ENCODE measurements at places on chromosomes 5 and 9.

DNA sequence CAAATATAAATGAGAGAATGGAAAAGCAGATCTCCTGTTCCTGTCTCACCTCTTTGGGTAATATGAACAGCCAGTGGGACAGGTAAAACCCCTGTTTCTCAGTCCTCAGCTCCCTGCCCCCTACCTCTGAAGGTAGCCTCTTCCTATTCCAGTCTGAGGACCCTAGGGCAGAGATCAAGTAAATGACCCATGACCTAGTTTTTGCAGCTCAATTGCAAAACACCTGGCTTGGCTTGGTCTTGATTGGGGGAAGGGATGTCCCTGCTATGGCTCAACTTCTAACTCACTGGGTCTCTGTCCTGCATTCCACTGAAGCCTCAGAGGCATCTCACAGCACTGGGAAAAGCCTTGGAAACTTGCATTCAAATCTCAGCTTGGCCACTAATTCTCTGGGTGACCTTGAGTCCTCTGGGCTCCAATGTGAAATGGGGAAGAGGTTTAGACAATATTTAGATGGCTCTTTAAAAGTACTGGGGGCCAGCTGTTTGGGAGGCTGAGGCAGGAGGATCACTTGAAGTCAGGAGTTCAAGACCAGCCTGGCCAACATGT, 1.6 kb upstream of the GALT start:
- no peak for DNase-seq

DNA sequence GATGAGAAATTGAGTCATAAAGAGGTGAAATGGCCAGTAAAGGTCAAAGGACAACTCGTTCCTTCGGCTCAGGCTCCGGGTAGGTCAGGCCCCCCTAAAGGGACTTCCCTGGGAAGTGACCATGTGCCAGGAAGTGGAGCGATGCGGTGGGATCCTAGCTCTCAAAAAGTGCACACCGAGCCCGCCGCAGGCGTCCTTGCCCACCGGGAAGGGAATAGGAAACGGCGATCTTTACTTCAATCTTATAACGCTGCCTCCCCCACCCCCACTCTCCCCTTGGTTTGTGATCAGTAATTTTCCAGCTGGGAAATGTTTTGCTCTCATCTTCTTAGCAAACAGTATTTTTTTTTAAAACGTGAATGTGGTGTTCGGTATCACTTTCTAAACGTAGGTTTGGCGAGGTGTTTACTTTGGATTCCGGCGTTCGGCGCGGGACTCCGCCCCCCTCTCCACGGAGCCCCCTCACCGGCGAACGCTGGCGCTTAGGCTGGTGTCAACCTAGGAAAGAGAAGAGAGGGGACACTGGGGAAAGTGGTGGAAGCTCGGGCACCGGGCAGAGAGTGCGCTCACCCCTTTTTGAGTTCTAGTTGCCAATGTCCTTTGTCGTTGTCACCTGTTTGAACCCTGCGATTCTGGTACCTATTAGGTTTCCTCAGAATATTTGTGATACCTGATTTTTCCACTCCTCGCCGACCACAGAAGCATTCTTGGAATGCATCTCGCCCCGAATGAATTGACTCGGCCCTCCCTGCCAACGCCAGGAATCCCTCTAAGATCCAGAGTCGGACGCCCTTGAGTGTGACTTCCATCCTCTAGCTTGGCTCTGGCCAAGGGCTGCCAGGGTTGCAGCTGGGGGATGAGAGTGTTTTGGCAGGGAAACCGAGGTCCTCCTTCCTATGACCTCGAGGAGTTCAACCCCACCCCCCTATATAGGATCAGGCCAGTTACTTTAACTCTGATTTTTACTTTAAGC, 1.8 kb upstream of the KLF4 start:
- DNase-seq = no peak

DNA sequence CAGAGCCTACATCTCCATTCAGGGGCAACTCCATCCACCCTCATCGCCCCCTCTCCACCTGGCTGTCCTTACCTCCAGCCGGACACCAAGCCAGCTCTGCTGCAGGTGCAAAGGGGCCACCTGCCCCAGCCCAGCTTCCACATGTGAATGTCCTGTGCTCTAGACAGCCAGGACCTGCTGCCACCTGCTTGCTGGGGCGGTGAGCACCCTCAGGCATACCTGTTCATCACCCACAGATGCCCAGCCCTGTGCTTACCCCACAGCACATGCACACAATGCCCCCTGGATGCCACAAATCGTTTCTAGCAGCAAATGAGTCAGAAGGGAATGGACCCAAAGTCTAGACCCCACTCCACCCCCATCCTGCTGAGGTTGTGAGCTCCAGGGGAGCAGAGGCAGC, 13.3 kb upstream of the NKD2 start:
- no peak for DNase-seq

DNA sequence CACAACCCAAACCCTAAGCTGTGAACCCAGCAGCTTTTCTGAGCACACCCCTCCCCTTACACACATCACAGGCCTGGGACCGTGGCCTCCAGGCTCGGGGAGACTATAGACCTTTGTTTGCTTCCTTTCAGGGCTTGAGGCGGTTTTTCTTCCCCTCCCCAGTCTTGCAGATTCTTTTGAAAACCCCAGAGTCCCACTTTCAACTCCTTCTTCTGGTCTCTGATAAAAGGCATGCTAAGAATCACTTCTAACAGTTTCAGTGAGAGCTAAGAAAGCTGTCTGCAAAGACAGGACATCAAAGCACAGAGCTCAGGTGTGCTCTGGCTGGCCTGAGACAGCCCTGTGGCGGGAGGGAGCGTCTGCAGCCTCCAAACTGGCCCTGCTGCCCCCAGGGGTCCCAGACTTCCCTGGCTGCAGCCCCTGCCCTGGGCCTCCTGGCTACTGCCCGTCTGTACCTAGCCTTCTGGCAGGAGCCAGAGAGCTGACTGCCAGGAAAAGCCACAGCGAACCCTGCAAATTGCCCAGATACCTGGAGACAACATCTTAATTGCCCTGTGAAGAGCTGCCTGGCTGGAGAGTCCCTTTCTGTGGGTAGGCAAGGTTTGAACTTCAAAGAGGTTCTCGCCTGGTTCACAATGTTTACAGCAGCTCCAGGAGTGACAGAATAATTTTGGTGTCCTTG, 138.9 kb downstream of the GADD45G start:
- DNase-seq = peak; percentile 73

GRCh38 chr5:40916226-40916625, 6.9 kb downstream of the C7 start:
- no peak for DNase-seq

GRCh38 chr9:20289423-20290010, 332.8 kb downstream of the MLLT3 start:
- DNase-seq = no peak

DNA sequence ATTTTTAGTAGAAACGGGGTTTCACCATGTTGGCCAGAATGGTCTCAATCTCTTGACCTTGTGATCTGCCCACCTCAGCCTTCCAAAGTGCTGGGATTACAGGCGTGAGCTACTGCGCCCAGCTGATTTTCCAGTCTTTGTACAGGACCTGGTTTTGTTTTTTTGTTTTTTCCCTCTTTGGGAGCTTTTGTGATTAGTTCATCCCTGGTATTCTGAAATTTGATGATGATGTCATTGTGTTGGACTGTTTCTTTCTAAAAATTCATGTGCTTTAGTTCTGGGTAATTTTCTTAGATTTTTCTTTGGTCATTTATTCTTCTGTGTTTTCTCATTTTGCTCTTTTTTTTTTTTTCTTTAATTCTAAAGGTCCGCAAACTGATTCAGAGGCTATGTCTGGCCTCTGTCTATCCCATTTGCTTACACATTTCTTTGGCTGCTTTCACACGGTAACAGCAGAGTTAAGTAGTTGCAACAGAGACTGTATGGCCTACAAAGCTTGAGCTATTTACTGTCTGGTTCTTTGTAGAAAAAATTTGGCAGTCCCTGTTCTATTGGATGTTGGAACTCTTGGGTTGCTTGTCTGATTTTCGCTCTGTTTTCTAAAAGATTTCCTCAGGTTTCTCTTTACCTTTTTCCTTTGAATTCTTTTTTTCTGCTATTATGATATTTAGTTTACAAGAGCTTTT, 24.8 kb downstream of the STX17 start:
- no peak for DNase-seq

DNA sequence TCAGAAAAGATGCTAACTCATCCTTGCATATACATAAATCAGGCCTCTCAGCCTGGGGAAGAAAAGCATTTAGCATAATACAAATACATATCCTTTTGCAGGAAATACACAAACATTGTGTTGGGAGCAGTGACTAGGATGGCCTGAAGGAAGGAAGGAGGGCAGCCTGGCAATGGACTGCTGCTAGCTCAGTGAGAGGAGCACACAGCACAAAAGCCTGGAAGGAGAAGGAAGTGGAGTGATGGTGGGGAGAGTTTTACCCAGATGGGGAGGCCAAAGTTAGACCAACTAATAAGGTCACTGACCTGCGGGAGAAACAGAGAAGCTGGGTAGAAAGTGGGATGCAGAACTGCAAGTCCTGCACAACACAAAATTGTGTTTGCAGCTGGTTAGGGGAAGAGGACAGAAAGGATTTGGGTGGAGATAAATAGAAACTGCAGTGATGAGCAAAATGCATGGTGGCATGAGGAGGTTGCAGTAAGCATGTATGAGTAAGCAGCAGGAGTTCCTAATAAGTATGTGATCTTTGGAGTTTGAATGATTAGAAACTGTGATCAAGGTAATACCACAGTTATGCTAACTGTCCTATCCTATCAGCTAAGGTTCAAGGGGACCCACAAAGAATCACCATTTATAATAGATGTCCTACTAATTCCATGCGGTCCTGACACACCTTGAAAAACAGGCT, 39.5 kb downstream of the SEMA6A start:
- no peak for DNase-seq

- DNase-seq = no peak
Measured at GRCh38 chr9:109121232-109121796, 1.6 kb upstream of the TMEM245 start.

- DNase-seq = no peak
Measured at GRCh38 chr9:136083558-136084062, 11.5 kb downstream of the NACC2 start.

DNA sequence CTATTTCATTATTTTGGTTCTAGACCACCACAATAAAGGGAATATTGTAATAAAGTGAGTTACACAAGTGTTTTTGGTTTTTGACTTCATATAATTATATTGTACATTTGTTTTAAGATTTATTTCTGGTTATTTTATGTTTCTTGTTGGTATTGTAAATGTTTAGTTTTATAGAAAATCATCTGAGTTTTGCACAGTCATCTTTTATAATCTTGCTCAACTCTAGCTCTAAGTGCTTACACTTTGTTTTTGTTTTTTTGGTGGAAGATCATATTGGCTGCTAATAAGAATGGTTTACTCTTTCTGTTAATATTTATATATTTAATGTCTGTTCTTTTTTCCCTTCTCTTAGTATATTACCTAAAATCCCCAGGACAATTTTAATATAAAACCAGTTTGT, 135.0 kb downstream of the CNTLN start:
- no peak for DNase-seq

DNA sequence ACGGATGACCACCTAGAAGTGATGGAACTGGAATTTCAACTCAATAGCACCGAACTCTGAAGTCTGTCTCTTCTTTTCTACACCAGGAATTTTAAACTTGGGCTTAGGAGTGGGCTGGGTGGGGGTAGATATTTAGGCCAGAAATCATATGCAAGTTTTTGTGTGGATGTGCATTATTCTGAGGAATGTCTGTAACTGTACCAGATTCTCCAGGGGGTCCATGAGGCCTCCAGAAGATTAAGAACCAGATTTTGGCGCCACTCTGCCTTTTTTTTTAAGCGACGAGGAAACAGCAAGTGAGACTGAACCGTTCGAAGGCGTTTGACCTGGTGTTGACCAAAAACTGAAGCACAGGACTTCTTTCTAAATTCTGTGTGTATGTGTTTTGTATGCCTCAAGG, 88.8 kb upstream of the TTC23L start:
- no peak for DNase-seq

DNA sequence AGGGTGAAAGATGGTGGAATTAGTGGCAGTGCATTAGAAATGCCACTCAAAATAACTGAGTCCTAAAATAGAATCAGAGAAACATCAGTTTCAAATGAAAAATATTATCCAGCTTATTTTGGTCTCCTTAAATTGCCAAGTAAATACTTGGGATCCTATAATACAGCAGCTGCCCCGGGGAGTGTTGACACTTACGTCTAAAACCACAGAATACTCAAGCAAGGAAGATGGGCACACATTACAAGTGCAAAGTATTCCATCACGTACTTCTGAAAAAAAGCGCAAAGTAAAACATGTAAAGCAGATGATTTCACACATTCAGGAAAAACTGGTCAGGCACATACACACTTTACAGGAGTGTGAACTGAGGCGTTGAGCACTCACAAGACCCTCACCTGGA, 2.4 kb upstream of the ARHGEF37 start:
- DNase-seq = no peak

- peak; percentile 17 for DNase-seq
Measured at GRCh38 chr9:73149371-73150067, 2.1 kb upstream of the ANXA1 start.

Measured in CD4-positive, alpha-beta T cell treated with Interleukin-17A for 4 hours (primary cell).